ENCODE measurements at places on chromosomes 1 and 21.

DNA sequence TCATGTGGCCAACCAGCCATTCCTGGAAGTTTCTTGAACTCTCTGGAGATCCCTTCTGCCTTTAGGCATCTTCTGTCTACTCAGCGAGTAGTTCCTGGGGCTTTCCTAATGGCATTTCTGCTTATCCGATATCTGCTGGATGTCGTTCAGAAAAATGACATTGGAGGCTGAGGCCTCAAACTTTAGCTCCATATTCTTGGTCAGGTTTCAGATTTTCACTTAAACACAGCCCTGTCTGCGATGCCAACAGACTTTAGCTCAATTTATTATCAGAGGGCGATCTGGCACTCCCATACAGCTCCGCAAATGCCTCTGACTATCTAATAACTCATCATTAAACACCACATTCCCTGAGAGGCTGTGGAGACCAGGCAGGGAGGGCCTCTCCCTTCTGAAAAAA lies 46.3 kb upstream of the ETS2 start:
- DNase-seq, result no peak

GRCh38 chr1:67571901-67572593 lies 113.0 kb upstream of the GADD45A start:
- no peak for DNase-seq

DNA sequence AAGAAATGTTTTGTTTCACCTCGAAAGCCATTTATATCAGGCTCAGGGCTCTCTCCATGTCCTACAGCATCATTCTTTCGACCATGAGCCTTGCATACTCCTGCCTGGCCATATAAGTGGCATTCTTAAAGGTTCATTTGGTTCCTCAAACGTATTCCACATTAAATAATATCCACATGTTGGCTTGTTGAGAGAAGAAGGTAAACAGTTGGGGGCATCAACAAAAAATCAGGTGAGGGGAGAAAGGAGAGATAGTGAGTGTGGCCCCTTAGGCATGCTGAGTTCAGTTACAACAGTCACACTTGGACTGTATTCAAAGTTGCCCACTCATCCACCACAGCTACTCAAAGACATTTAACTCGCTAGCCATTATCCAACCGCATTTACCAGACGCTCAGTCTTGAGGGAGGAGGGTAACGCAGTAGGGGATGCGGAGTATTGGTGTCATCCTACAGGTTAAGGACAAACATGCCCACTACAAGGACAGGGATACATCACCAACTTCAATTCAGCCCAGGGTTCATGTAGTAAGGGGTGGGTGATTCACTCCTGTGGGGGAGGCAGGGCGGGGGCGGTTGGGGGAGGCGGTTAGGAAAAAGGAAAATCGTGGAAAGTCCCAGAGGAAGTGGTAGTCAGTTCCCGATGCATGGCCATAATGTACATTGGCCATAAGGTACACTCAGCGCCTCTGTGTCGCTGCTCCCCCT lies 1.4 kb downstream of the ZNF697 start:
- DNase-seq, result peak; percentile 77

- DNase-seq, result no peak
These were observed 371.7 kb upstream of the LRRC7 start for GRCh38 chr1:69196071-69196470.

DNA sequence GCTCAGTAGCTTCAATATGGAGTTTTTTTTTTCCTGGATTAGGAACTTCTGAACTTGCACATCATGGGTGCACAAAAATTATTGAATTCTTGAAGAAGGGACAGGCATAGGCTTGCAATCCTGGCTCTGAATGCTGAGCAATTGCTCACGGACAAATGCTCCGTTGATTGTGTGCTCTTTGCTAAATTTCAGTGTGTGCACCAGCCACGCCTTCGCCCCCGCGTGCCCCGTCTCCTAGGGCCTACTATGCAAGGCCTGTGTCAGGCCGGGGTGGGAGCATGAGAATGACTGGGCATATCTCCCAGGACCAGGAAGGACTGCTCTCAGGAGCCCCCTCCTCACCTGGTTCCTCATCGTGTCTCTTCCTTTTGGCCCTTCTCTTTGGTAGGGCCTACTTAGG lies 17.4 kb downstream of the IL6R start:
- DNase-seq, result no peak

DNA sequence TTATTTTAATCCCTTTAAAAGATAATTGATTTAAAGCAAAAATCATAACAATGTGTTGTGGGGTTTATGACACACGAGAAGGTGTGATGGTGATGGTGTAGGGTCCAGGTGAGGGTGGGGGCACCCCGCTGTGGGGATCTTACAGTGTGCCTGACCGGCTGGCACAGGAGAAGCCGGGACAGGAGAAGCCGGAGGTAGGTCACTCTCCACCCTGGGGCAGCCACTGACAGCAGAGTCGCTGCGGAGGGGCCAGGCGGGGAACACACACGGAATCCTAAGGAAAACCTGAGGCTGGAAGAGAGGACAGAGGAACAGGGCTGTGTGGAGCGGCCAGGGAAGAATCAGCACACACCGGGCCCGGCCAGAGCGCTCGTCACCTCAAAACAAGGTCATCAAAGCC lies 4.3 kb upstream of the LRRC3 start:
- no peak for DNase-seq

GRCh38 chr1:7454052-7454815 lies 316.9 kb upstream of the VAMP3 start:
- peak; percentile 23 for DNase-seq

- no peak for DNase-seq
These were observed 19.4 kb downstream of the F11R start for GRCh38 chr1:161001525-161001924.
